Effector memory CD8-positive, alpha-beta T cell (primary cell): ENCODE measurements at places on chromosomes 7 and 10.

GRCh38 chr10:42988069-42988468, 88.8 kb upstream of the RET start:
- H3K4me3 ChIP-seq, result no peak overlapping the region
- peaks cover 5% of the 10 kb centered on the region for H3K27me3 ChIP-seq
- H3K4me1 ChIP-seq, result peaks cover 4% of the 10 kb centered on the region

DNA sequence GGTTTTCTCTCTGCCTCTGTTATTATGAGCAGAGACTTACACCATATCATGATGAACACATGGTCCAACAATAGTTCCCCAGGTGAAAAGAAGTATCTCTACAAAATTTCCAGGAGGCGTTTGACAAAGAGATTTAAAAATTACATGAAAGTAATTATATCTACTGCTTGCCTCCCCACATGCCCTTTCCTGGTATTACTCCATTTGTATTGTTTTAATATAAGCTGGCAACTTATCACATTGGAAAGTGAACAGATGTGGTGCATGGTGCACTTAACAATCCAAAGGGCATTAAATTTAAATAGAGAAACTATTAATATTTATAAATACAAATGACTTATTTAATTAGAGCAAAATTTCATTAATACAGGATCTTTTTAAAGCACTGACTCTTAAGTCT, 638.2 kb downstream of the ANKRD7 start:
- H3K27ac ChIP-seq, result no peak overlapping the region
- no peak overlapping the region for H3K4me3 ChIP-seq
- H3K36me3 ChIP-seq, result no peaks in the 10 kb centered on the region

- H3K27me3 ChIP-seq, result no peaks in the 10 kb centered on the region
- DNase-seq, result no peak
- no peak overlapping the region for H3K4me3 ChIP-seq
- H3K36me3 ChIP-seq, result no peaks in the 10 kb centered on the region
Measured at GRCh38 chr7:42389697-42390096, 152.7 kb upstream of the GLI3 start.

DNA sequence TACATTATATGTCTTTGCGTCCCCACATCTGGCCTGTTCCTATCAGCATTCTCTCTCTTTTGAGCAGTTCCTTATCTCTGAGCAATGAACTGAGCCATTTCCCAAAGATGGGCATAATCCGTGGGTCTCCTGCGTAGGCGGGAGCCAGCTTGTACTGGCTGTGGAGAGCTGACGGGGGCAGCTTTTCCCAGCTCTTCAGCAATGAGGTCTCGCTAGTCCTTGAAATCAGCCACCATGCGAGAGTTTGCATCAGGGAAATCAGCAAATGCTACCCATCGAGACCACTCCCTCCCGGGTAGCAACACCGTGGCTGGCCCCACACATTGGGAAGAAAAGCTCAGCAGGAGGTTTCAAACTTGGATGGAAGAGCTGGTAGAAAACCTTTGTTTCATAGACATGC, 51.9 kb upstream of the FAM180A start:
- H3K27me3 ChIP-seq, result peaks cover 19% of the 10 kb centered on the region
- no peak for DNase-seq
- peak overlapping the region; percentile 27 for H3K4me3 ChIP-seq
- peaks cover 15% of the 10 kb centered on the region for H3K4me1 ChIP-seq
- H3K36me3 ChIP-seq, result peaks cover 4% of the 10 kb centered on the region

- no peak overlapping the region for H3K4me3 ChIP-seq
- H3K27me3 ChIP-seq, result no peaks in the 10 kb centered on the region
- DNase-seq, result no peak
- no peak overlapping the region for H3K27ac ChIP-seq
- H3K36me3 ChIP-seq, result no peaks in the 10 kb centered on the region
- no peaks in the 10 kb centered on the region for H3K4me1 ChIP-seq
Measured at GRCh38 chr7:97499204-97499603, 232.7 kb upstream of the TAC1 start.

DNA sequence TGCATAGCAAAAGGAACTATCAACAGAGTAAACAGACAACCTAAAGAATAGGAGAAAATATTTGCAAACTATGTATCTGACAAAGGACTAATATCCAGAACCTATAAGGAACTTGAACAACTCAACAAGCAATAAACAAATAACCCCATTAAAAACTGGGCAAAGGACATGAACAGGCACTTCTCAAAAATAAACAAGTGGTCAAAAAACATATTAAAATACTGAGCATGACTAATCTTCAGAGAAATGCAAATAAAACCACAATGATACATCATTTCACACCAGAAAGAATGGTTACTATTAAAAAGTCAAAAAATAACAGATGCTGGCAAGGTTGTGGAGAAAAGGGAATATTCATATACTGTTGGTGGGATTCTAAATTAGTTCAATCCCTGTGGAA, 17.1 kb downstream of the MAGI2 start:
- no peak for DNase-seq
- H3K27me3 ChIP-seq, result no peaks in the 10 kb centered on the region
- no peaks in the 10 kb centered on the region for H3K4me1 ChIP-seq
- H3K36me3 ChIP-seq, result no peaks in the 10 kb centered on the region
- H3K27ac ChIP-seq, result no peak overlapping the region
- H3K4me3 ChIP-seq, result no peak overlapping the region

GRCh38 chr10:21507150-21507549, 18.3 kb downstream of the SKIDA1 start:
- no peak for DNase-seq
- no peaks in the 10 kb centered on the region for H3K36me3 ChIP-seq

- H3K27me3 ChIP-seq, result no peaks in the 10 kb centered on the region
- no peaks in the 10 kb centered on the region for H3K4me1 ChIP-seq
- no peak for DNase-seq
- no peaks in the 10 kb centered on the region for H3K36me3 ChIP-seq
- no peak overlapping the region for H3K4me3 ChIP-seq
Measured at GRCh38 chr7:103821092-103821491, 168.4 kb downstream of the RELN start.

DNA sequence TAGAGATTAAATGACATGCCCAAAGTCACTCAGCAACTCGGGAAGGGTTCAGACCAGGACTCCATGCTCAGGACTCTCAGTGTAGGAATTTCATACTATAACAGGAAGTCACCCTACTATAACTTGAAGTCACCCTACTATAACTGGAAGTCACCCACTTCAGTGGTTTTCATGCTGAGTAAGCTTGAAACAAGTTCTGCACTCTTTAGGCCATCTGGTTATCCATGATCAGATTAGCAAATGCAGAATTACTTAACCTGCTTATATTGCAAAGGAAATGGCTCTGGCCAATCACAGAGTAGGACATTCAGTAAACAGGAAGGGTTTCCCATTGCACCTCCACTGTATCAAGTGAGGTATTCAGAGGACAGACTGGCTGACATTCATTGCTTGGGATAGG, 1240.4 kb downstream of the GATA3 start:
- no peak for DNase-seq
- H3K27ac ChIP-seq, result no peak overlapping the region
- no peaks in the 10 kb centered on the region for H3K4me1 ChIP-seq

DNA sequence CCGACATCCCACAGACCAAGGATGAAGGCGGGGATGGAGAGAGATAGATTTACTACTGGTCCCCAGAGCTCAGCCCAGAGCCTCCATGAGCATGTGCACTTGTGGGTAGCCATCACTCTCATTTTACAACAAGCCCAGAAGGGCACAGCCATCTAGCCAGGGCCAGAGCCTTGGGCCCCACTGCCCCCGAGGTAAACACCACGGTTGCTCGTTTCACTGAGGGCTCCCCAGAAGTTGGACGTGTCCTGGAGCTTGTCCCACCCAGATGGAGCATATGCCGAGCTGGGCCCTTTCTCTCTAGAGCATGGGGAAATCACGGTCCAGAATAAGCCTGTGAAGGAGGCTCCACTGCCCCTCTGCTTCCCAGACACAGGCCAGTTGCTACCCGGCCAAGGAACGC, 9.0 kb upstream of the TMEM120A start:
- H3K36me3 ChIP-seq, result peaks cover 16% of the 10 kb centered on the region
- H3K27ac ChIP-seq, result no peak overlapping the region
- no peak for DNase-seq
- no peak overlapping the region for H3K4me3 ChIP-seq
